ENCODE measurements at places on chromosomes 2 and 18.

- DNase-seq, result peak; percentile 36
Observed at GRCh38 chr2:198054299-198054698, 249.9 kb downstream of the PLCL1 start.

GRCh38 chr2:6167592-6168138 lies 475.5 kb downstream of the SOX11 start:
- no peak for DNase-seq

- no peak for DNase-seq
Observed at GRCh38 chr2:242098445-242099128, 229.1 kb downstream of the RTP5 start.

DNA sequence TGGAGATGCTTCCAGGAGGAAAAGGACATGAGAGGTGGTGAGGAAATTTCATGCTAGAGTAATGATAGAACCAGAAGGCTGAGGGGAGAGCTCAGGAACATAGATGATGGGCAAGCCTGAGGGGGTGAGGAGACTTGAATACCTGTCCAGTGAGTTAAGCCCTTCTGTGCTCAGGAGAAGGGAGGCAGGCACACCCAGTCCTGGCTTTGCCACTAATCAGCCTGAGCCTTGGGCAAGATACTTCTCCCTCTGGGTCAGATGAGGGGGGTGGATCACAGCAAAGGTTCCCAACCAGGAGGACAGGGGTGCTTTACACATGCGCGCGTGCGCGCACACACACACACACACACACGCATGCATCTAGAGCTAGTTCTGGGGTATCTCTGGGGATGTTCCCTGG lies 151.6 kb upstream of the MSH6 start:
- DNase-seq, result no peak

DNA sequence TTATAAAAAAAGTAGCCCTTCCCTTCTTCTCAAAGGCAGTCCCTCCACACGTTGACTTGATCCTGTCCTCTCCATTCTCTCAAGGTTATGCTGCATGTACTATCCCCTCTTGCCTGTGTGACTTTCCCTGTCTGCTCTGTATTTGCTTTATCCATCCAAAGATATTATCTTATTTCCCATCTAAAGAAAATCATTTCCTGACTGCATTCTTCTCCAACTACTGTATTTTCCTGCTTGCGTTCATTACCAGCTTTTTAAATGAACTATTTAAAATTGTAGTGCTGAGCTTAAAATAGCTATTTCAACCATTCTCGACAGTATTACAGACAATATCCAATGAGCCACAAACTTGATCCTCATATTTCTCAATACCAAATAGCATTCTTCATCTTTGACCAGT lies 716.0 kb upstream of the REG3G start:
- DNase-seq, result no peak

GRCh38 chr2:12014088-12014960 lies 267.9 kb downstream of the LPIN1 start:
- peak; percentile 12 for DNase-seq

DNA sequence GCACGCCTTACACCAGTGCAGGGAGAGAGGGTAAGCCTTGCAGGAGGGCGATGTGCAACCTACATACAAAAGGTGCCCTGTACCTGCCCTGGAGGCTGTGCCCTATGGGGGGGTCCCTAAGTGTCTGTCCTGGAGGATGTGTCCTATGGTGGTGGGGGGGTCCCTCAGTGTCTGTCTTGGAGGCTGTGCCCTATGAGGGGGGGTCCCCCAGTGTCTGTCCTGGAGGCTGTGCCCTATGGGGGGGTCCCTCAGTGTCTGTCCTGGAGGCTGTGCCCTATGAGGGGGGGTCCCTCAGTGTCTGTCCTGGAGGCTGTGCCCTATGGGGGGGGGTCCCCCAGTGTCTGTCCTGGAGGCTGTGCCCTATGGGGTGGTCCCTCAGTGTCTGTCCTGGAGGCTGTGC lies 216.6 kb downstream of the HDAC4 start:
- DNase-seq, result no peak

DNA sequence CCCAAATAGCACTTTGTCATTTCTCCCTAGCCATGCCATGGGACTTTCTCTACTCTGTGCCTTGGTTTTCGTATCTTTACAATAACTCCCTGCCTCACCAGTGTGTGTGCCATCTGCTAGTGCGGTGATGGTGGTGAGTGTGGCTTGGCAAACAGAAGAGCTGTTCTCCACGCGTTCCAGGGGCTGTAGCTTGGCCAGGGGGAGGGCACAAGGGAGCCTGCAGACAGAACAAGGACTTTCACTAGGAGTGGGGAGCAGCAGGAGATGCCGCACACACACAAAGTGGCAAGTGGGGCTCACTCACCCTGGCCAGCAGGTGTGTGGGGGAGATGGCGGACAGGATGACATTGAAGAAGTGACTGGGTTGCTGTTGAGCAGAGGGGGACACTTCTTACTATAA lies 196.9 kb downstream of the HAUS1 start:
- no peak for DNase-seq

DNA sequence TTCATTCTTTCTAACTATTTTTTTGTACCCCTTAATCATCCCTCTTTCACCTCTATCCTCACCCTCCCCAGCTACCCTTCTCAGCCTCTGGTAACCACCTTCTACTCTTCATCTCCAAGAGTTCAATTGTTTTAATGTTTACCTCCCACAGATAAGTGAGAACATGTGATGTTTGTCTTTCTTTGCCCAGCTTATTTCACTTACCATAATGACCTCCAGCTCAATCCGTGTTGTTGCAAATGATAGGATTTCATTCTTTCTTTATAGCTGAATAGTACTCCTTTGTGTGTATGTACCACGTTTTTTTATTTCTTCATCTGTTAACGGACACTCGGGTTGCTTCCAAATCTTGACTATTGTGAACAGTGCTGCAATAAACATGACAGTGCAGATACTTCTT lies 22.1 kb upstream of the TMEM37 start:
- DNase-seq, result no peak

DNA sequence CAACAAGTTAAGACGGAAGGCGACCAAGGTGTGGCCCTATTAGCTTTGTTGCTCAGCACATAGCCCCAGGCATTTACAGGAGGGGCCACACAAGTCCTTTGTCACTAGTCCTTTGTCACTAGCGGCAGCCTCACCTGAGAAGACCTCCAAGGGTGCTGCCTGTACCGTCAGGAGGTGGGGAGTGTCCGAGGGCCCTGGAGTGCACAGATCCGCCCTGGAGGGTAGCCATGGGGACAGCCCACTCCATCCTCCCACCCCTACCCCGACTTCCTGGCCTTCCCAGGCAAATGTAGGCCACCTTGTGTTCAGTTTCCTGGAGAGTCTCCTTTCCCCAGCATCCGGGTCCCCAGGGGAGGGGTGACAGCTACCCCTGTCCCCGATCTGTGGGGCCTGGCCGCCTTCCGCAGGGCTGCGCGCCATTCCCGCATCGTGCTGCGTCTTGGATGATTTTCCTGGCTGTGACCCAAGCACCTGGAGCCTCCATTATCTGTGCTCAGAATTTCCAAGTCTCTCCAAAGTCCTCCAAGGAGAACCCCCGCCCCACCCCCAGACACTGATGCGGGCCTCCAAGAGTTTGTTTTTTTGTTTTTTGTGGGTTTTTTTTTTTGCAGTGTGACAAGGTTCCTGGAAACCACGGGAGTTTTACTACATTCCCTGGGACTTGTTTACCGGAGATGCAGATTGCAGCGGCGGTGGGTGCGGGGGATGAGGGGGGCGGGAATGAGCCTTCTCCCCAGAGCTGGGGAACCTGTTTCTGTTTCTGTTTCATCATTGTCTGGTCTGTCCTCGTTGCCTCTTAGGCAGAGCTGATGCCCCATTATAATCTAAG lies 28.6 kb downstream of the TEX44 start:
- no peak for DNase-seq

DNA sequence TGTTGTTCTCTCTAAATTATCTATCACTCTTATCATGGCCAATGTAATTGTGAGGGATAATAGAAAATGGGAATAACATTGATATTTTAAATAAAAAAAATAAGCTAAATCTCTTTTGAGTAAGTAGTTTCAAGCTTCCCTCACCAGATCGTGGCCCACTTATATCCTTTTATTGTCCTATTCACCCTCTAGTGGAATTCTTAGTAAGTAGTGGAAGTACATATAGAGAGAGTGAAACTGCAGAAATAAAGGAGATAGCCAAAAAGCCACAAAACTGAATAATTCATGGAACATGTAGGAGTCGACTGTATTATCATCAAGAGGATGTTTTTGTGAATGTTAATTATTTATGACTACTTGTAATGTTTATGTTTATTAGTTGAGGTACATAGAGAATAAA lies 66.1 kb upstream of the DTNA start:
- DNase-seq, result no peak

DNA sequence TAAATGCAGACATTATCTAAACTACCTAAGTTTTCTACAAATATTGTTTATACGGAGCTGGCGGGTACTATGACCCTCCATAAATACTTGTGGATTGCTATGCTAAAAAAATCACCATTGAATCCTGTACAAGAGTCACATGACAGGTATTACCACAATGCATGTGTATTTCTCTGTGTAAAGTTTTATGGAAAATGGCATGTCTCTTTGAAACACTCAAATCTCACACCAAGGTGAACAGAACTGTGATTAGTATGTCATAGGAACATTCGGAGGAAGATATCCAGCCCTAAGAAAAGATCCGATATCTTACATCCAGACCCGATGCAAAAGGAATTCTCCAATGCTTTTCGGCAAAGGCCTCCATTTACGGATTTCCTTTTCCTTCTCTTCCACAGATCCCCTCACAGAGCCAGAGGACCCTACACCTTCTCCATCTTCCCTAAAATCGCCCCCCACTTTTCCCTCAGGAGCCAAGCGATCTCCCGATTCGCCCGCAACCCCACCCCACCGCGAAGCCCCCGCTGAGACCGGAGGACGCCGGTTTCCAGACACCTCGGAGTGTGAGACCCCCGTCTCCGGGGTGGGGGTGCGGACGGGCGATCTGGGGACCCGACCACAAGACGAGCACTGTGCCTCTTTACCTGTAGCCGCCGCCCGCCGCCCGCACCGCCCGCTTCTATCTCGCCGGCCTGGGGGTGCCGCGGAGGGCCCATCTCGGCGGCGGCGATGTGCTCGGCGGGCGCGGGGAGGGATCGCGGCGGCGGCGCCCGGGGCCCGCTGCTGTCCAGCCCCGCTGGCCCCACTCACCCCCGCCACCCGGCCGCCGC lies 1.2 kb downstream of the SAP130 start:
- no peak for DNase-seq

- no peak for DNase-seq
Observed at GRCh38 chr2:34261701-34262100, 662.6 kb upstream of the FAM98A start.

DNA sequence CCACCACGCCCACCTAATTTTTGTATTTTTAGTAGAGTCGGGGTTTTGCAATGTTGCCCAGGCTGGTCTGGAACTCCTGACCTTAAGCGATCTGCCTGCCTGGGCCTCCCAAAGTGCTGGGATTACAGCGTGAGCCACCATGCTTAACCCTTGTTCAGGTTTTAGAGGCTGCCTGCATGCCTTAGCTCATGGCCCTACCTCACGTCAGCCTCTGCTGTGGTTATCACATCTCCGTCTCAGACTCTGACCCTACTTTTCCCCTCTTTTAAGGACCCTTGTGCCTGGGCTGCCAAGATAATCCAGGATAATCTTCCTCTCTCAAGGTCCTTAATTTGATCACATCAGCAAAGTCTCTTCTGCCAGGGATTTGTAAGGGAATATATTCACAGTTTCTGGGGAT lies 98.2 kb upstream of the PMAIP1 start:
- DNase-seq, result no peak

- DNase-seq, result no peak
Observed at GRCh38 chr2:226893216-226893615, 57.4 kb downstream of the RHBDD1 start.

DNA sequence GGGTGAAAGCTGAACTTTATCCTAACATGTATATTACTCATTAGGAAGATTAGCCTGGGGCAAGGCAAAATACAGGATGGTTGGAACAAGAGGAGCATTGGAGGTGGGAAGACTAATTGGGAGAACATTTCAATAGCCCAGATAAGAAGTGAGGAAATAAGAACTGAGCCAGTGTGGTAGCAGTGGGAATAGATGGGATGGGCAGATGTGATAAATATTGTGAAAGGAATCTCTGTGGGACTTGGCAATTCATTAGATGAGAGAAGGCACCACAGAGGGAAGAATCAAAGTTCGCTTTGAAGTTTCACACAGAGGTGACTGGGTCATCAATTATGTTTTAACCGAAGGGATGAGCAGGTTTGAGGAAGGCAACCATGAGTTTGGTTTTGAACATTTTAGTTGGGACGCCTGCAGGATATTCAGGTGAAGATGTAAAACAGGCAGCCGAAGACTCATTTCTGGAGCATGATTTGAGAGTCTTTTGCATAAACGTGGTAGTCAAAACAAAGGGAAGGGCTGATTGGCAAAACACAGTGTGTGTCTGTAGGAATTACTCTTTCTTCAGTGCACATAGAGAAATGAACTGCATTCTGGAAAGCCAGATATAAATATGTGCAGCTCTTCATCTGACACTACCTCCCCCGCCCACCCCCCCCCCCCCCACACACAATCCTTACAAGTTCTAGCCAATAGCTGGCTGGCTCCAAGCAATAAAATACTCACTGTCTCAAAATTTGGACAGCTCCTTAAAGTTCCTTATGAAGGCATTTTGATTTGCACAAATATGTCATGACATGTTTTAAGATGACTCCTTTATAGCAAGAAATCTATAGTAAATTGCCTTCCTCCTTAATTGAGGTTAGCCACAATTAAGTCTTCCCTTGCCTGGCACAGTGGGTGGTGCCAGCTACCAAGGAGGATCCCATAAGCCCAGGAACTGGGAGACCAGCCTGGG lies 1.9 kb upstream of the SLC1A4 start:
- no peak for DNase-seq

DNA sequence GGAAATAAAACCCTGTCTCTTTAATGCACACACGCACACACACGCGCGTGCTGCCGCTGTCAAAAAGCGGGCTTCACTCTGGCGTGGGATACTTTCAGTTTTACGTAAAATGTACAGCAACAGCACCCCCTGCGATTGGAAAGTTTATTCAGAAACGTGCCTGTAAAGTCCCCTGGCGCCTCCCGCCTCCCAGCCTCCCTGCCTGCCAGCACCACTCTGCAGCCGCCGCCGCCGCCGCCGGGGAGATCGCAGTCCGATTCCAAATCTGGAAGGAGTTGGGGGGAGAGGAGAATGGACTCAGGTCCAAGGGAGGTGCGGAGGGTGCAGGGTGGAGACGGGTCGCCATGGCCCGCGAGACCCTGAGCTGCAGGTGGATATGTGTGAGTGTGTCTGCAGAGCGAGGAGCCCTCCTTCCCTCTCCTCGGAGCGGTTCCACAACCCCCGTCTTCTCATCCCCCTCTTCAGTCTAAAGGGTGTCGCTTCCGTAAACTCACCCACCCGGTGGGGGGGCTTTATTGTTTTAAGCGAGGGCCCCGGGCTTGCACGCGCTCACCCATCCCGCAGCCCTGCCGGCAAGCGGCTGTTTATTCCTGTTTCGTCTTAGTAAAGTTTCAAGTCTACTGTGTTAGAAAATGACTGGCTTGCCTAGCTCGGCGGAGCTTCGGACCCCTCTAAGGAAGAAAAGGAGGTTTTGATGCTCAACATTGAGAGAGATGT lies 1.8 kb upstream of the BCL11A start:
- peak; percentile 63 for DNase-seq

GRCh38 chr2:219778189-219778588 lies 150.8 kb downstream of the SLC4A3 start:
- DNase-seq, result no peak

- no peak for DNase-seq
Observed at GRCh38 chr2:219331560-219332213, 857 bp downstream of the RESP18 start.

GRCh38 chr2:30688956-30689401 lies 118.3 kb downstream of the CAPN13 start:
- no peak for DNase-seq

- no peak for DNase-seq
Observed at GRCh38 chr2:66575625-66576310, 140.8 kb downstream of the MEIS1 start.

All from CD4-positive, alpha-beta T cell treated with Interleukin-12 subunit alpha and Interleukin-12 subunit beta, for 1 hour (primary cell).